Stimulated activated CD8-positive, alpha-beta memory T cell treated with anti-CD3 and anti-CD28 coated beads, Interleukin-4, amount 100 ng/mL, for 48 hours (primary cell): ENCODE measurements at places on chromosomes 1 and 21.

DNA sequence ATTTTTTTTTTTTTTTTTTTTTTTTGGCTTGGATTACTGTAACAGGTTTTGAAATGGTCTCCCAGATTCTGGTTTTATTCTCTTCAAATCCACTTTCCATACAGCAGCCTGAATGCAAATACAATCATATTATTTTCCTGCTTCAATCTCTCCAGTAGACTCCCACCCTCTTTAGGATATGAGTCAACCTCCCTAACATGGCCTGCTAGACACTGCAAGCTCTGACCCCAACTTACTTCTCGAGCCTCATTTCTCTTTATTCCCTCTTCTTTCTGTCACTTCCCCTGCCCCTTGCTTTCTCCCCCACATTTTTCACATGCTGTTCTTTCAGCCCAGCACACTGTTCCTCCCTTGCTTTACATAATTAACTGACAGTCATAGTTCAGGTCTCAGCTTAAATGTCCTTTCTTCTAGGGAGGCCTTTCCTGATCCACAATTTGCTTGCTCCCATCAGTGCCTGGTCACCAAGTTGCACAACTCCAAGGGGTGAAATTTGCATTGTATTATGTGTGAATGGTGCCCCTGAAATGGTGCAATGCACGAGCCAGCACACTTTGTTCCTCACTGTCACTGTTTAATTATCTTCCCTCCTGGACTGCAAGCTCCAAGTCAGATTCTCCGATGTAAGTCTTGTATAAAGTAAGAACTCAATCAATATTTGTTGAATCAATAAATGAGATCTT is 22.1 kb upstream of the IL19 start:
- DNase-seq, result no peak

- DNase-seq, result no peak
Measured at GRCh38 chr1:59289570-59289969, 7.3 kb upstream of the FGGY start.

- no peak for DNase-seq
Measured at GRCh38 chr1:41475859-41476567, 8.5 kb downstream of the EDN2 start.

DNA sequence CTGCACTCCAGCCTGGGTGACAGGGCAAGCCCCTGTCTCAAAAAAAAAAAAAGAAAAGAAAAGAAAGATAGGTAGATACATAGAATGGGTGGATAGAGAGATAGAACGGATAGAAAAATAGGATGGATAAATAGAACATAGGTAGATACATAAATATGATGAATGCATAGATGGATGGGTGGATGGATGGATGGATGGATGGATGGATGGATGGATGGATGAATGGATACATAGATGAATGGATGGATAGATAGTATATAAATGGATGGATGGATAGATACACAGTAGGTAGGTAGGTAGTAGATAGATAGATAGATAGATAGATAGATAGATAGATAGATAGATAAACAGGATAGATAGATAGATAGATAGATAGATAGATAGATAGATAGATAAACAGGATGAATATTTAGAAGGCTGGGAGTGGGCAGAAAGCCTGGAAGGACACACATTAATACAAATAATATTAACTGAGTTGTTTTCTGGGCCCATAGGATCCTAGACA is 87.0 kb downstream of the PDE9A start:
- DNase-seq, result no peak

GRCh38 chr1:24032981-24033380 is 52.9 kb upstream of the SRSF10 start:
- DNase-seq, result no peak

GRCh38 chr1:193318347-193318746 is 131.9 kb upstream of the B3GALT2 start:
- no peak for DNase-seq

DNA sequence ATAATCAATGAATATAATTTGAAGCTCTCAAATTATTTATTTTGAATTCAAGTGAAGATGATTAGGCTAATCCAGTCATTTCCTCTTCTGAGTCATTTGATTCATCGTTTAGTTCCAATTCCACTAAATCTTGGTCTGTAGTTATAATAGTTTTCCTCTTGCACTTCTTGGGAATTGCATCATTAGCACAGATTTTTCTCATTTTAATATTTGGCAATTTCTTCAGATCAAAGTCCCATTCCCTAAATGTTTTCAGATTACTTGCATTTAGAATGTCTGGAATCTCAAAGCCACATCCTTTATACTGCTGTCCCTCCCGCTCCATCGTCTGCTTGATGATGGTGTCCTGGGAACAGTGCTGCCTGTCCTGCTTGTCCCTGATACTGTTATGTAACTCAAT is 43.5 kb downstream of the MAST2 start:
- DNase-seq, result no peak

- no peak for DNase-seq
Measured at GRCh38 chr1:10657088-10657847, 139.2 kb downstream of the CASZ1 start.

DNA sequence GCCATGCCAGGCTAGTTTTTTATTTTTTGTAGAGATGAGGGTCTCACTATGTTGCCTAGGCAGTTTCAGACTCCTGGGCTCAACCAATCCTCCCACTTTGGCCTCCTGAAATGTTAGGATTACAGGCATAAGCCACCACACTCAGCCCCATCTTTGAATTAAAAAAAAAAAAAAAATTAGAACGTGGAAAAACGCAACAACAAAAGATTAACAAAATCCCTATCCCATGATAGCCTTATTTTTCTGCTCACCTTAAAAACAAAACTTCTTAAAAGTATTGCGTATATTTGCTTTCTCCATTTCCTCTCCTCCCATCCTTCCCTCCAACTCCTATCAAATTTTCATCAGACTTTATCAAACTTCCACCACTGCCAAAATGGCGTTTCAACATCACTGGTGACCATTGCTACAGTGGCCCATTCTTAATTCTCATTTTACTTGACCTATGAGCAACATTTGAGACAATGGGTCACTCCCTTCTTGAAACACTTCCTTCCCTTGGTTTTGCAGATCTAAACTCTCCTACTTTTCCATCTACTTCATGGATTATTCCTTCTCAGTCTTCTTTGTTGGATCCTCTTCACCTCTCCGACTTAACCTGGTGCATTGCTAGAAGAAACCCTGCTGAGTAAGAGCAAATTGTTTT is 579 bp upstream of the ZNF684 start:
- no peak for DNase-seq

GRCh38 chr1:10494418-10494753 is 19.6 kb downstream of the PEX14 start:
- DNase-seq, result no peak

GRCh38 chr21:44487831-44488230 is 32.5 kb downstream of the LRRC3 start:
- DNase-seq, result peak; percentile 82

GRCh38 chr1:65109487-65109886 is 38.5 kb upstream of the AK4 start:
- no peak for DNase-seq

- DNase-seq, result peak; percentile 68
Measured at GRCh38 chr1:9249534-9250410, 15.2 kb downstream of the H6PD start.

DNA sequence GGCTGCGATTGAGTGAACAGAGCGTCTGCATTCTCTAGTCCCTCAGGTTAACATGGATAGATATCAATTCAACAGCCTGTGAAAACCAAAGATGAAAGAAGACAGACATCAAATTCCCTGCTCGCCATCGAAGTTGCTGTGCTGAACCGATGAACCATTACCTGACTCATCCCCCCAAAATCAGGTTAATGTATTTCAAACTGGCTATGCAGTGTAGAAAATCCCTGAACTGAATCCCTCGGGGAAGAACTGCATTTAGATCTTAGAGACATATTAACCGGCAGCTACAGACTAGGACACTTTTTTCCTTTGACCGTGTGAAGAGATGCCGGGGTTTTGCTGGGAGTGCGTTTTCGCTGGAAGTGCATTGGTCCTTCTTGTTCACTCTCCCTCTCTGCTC is 213.2 kb upstream of the KIAA0040 start:
- no peak for DNase-seq

- DNase-seq, result no peak
Measured at GRCh38 chr21:24420689-24421088, 1186.6 kb downstream of the MRPL39 start.

- DNase-seq, result no peak
Measured at GRCh38 chr1:227532019-227532619, 31.2 kb upstream of the ZNF678 start.

GRCh38 chr1:95035536-95035935 is 37.2 kb downstream of the ALG14 start:
- no peak for DNase-seq

- DNase-seq, result peak; percentile 85
Measured at GRCh38 chr1:145978854-145979745, 14.6 kb downstream of the POLR3GL start.

GRCh38 chr1:173016419-173016818 is 34.3 kb downstream of the TNFSF18 start:
- DNase-seq, result no peak

DNA sequence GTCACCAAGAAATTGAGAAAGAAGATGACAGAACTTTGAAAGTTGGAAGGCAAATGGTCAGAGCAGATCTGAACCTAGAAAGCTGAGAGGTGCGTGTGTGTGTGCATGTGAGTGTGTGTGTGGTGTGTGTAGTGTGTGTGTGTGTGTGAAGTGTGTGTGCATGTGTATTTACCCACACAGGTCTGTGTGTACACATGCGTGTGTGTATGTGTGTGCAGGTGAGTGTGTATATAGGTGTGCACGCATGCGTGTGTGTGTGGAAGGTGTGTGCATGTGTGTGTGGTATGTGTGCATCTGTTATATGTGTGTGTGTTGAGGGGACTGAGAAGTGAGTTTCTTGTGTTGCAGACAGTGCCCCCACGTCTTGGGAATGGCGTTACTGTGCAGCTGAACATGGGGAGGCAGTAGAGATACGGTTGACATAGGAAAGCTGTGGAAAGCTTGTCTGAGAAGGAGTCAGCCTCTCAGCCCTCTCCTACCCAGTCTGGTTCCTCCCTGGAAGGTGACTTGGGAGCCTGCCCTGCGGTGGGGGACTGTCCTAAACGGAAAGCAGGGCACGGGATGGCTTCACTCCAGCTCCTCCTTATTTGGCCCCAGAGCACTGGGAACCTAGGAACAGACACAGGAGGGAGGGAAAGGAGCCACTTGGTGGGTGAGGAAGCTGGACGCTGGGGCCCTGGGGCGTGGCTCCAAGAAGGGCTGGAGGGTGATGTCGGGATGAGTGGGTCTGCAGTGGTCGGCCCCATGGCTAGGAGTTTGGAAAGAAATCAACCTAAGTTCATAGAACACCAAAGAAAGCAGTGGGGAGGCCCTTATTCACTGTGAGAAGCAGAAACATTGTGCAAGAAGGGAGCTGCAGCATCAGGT is 97.2 kb downstream of the PCBP3 start:
- no peak for DNase-seq

DNA sequence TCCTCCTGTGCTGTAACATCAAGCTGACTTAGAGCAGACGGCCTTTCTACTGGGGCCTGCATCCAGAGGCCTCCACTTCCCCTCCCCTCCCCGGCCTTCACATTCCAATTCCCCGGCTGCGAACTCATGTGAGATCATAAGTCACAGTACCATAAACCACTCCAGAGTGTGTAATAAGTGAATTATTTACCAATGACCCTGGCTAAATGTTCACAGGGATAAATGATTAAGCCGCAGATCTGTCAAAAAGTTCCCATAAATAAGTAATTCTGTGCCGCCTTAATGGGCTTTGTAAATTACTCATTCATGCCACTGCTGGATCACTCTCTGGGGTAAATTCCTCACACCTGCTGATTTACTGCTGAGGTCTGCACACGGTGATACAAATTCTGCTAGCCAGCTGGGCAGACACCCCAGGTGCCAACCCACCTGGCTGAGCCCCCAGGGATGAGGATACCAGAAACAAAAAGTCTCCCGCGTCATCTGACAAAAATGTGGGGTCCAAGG is 27.4 kb upstream of the KIRREL1 start:
- DNase-seq, result no peak

GRCh38 chr21:15005391-15005790 is 59.4 kb downstream of the NRIP1 start:
- no peak for DNase-seq

DNA sequence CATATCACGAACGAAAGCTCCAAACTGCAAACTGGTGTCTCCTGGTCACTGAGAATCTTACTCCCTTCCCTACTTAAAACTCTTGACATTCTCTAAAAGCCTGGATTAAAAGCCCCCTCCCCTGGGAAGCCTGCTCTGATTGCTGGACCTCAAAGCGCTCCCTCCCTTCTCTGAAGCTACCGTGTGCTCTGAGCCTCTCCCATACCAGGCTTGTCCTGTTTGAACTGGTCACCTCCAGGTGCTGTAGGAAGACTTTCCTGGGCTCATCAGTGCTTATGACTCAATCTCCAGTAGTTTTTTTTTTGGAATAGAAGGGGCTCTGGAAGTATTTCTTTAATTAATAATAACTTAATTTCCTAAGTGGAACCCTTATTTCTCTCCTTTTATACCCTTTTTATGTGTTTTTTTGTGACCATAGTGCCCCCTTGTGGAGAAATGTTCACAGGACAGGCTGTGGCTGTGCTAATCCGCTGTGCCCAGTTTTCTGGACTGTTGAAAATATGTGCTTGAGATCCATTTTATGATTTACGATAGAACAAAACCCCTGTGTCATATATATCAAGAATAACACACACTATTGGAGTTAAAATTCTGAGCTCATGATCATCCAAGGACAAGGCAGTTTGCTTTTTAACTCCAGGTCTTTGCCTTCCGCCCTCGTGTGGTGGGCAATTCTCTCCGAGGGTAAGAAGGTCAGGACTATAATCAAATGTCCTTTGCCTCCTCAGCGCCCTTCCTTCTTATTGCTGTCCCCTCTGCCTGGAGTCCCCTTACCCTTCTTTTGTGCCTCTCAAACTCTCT is 16.9 kb downstream of the MTARC1 start:
- peak; percentile 35 for DNase-seq

DNA sequence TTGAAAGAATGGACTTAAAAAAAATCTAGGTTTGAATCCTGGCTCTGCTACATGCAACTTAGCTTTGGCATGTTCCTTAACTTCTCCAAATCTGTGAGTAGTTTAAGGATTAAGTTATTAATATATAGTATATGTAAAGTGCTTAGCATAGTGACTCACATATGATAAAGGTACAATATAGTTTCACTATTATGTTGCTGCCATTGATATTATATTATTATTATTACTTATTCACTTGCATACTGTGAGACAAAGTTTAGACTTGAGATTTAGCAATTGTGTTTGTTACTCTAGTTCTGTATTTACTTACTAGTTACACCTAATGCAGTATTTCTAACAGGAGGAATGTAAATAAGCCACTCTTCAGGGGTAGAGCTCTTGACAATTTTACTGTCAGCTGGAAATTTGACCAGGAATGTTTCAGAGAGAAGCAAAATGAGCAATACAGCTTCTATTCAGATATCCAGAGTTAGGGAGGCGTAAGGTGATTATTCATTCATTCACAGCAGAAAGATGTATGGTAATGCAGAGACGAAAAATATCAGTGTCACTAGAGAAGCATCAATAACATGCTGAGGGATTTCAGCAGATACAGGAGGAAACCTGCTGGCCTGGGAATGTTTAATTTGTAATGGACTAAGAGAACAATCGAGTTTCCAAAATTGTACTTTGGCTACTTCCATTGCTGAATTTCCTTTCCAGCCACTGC is 25.5 kb downstream of the RGS7 start:
- DNase-seq, result no peak
